NCI-H510A (cell line): ENCODE measurements at places on chromosomes 5 and 9.

- no peak for DNase-seq
Measured at GRCh38 chr5:149434162-149435014, 55.3 kb upstream of the IL17B start.

DNA sequence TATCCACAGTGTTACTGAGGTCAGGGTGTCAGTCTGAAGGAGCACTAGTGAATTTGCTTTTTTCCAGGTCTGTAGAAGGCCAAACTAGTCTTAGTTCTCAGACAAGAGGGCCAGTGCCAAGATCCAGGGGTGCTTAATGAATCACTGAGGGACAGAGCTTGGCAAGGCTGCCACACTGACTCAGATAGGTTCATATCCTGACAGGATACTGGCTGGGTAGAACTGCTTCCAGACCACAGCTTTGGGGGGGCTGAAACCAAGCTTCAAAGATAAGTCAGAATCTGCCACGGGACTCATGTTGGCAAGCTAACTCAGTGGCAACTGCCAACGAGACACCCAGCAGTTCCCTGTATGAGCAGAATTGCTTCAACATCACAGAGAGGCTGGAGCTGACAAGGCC, 1125.4 kb downstream of the EFNA5 start:
- DNase-seq: no peak

GRCh38 chr9:20207176-20207575, 415.1 kb downstream of the MLLT3 start:
- no peak for DNase-seq

DNA sequence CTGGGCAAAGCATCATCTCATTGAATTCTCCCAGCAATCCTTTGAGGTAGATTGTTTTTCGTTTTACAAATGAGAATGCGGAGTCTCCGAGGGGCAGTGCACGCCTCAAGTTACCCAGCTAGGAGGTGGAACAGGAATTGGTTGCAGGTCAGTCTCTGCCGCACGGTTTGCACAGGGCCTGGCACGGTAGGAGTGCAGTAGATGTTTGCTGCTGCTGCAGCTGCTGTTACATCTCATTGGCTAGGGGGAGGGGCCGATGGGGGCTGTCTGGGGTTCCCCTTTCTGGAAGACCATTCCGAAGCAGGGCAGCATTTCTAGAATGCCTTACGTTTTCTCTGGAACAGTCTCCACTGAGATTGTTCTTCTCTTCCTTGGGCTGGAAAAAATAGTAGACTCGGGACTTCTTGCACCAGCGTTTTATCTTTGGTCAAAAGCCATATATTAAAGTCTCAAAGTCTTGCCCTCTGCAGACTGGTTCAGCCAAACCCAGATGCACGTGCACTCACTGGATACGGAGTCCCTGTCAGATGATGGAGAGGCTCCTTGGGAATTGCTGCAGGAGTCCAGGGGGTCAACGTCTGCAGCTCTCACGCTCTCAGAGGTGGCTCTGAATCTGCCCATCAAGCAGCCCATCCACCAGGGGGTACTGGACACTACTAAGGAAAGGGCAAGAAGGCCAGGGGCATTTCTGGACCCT, 1.2 kb downstream of the USP20 start:
- DNase-seq: no peak

- no peak for DNase-seq
Measured at GRCh38 chr9:137394866-137395665, 27.9 kb downstream of the EXD3 start.

- DNase-seq: no peak
Measured at GRCh38 chr5:180641566-180641900, 7.9 kb downstream of the FLT4 start.

GRCh38 chr5:128441165-128441564, 96.9 kb downstream of the FBN2 start:
- DNase-seq: no peak

GRCh38 chr5:33482335-33482734, 41.6 kb downstream of the TARS1 start:
- DNase-seq: no peak

DNA sequence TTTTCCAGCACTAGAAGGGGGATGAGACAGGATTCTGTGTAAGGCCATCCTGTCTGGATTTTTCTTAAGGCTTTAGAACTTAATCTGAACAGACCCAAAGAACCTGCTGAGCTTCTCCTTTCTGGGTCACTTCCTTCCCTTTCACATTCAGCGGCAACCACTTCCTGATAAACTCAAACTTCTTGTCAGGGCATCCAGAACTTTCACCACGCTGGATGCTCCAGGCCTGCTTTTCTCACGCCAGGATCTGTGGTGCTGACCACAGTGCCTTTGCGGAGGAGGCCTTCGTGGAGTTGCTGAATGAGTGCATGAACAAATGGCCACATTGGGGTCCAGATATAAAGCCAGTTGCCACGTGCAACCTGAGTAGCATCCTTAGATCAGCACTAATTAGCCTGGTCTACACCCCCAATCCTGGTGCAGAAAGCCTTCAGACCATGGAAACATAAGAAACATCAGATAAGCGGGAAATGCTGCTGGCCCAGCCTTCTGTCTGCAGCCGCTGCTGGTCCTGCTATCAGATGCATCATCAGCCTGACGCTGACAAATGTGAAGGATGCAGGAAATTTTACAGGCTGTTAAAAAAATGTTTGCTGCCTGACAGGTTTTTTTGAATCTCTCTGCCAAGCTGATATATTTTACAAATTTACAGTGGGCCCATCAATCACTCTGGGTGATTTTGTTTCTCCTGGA, 75.3 kb upstream of the BARHL1 start:
- DNase-seq: no peak

DNA sequence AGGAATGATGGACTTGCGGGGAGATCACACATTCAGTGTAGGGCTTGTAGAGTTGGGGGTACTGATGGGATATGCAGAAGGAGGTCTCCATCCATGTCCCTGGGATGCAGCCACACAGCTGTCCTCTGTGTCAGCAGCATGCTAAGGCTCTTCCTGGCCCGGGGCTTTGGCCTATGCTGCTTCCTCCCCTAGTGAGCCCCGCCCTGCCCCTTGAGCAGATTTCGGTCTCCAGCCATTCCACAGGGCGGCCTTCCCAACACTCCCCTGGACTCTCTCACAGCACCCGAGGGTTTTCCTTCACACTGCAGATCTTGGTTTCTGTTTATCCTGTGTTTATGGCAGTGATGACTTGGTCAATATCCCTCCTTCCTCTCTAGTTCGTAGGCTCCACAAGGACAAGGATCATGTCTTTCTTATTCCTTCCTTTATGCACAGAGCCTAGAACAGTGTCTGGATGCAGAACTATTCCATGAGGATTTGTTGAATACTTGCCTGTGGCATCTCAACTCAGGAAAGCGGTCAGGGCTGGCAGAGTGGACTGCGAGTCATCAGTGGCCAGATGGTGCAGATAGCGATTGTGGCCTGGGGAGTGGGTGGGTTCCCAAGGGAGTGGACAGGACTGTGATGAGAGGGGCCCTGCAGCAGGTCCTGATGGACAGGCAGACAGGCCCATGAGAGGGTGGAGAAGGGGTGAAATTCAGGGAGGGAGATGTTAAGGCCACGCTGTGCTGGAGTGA, 114.2 kb downstream of the RGS3 start:
- DNase-seq: no peak

GRCh38 chr9:84819491-84819991, 150.0 kb downstream of the NTRK2 start:
- peak; percentile 16 for DNase-seq

- no peak for DNase-seq
Measured at GRCh38 chr5:79878721-79879336, 112.2 kb downstream of the MTX3 start.

- DNase-seq: no peak
Measured at GRCh38 chr5:169474226-169474625, 109.3 kb upstream of the SPDL1 start.

DNA sequence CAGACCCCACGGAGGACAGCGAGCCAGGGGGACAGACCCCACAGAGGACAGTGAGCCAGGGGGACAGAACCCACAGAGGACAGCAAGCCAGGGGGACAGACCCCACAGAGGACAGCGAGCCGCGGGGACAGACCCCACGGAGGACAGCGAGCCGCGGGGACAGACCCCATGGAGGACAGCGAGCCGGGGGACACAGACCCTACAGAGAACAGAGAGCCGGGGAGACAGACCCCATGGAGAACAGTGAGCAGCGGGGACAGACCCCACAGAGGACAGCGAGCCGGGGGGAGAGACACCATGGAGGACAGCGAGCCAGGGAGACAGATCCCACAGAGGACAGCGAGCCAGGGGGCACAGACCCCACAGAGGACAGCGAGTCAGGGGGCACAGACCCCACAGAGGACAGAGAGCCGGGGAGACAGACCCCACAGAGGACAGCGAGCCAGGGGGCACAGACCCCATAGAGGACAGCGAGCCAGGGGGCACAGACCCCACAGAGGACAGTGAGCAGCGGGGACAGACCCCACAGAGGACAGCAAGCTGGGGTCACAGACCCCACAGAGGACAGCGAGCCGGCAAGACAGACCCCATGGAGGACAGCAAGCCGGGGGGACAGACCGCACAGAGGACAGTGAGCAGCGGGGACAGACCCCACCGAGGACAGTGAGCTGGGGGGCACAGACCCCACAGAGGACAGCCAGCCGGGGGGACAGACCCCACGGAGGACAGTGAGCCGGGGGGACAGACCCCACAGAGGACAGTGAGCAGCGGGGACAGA, 4.4 kb upstream of the ZDHHC11 start:
- DNase-seq: no peak

- DNase-seq: no peak
Measured at GRCh38 chr9:38007016-38007415, 62.0 kb downstream of the SHB start.

GRCh38 chr5:168295574-168296201, 4.2 kb downstream of the WWC1 start:
- no peak for DNase-seq

DNA sequence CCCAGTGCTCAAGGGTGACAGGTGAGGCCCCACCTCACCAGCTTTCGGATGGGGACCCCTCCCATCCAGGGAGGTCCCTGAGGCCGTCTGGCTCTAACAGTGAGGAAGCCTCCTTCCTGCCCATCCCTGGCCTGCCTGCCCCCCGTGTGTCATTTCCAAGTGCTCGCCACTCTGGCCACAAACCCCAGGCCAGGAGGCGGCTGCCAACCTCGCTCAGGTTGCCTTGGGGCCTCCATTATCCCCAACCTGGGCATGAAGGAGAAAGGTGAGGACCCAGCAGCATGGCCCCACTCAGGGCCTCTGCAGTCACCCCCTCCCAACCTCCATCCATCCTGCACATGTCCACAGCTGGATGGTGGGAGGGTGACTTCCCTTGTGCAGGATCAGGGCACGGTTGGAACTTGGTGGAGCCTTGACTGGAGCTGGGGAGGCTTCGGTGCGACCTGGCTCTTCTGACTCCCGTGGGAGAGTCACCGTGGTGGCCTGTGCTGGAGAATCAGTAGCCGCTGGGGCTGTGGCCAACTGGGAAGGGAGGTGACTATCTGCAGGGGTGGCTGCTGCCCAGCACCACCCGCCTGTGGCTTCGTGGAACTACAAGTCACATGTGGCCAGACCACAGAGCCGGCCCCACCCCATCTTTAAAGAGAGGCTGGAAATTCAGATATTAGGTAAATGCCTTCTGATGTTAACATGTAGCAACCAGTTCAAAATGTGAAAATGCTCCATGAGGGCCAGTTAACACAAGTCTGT, 37.5 kb upstream of the GFPT2 start:
- no peak for DNase-seq

GRCh38 chr9:32171339-32171738, 213.1 kb upstream of the ACO1 start:
- DNase-seq: no peak

DNA sequence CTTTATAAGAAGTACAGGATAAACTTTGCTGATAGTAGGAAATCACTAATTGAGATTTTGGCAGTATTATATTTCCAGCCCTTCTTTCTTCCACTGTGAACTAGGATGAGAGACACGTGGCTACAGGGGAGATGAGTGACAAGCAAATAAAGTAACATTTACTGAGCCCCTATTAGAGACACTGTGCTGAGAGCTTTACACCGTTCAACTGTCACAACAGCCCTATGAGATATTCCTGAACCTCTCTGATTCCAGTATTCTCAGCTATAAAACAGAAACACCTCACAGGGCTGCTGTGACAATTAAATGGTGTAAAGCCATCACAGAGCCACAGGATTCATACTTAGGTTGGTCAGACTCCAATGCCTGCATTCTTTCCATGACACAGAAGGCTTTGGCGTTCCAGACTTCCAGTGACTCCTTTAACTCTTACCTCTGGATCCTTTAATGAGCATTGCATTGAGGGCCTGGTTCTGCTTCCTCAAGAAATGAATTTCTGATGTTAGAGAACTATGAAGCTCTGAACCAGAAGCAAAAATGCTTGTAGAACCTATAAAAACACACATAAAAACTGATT, 169.0 kb downstream of the CDK5RAP2 start:
- no peak for DNase-seq

- no peak for DNase-seq
Measured at GRCh38 chr9:121887553-121888437, 205.3 kb downstream of the TTLL11 start.

GRCh38 chr9:84374013-84374412, 33.5 kb upstream of the SLC28A3 start:
- no peak for DNase-seq

- no peak for DNase-seq
Measured at GRCh38 chr5:34055667-34056066, 12.7 kb upstream of the C1QTNF3 start.

- DNase-seq: no peak
Measured at GRCh38 chr9:26754509-26755164, 138.0 kb downstream of the CAAP1 start.

- DNase-seq: no peak
Measured at GRCh38 chr5:11941566-11941965, 37.3 kb upstream of the CTNND2 start.

- DNase-seq: no peak
Measured at GRCh38 chr9:121734465-121734864, 83.0 kb downstream of the DAB2IP start.

- DNase-seq: no peak
Measured at GRCh38 chr5:39696672-39697398, 272.1 kb upstream of the DAB2 start.

- no peak for DNase-seq
Measured at GRCh38 chr5:1005249-1005851, 3.3 kb upstream of the NKD2 start.
